ENCODE measurements at places on chromosomes 3 and 15.
A peak's percentile ranks its signal among the peaks of the same experiment; 100 is the strongest.

GRCh38 chr3:12495749-12496452, 11.6 kb downstream of the TSEN2 start:
- DNase-seq = no peak

DNA sequence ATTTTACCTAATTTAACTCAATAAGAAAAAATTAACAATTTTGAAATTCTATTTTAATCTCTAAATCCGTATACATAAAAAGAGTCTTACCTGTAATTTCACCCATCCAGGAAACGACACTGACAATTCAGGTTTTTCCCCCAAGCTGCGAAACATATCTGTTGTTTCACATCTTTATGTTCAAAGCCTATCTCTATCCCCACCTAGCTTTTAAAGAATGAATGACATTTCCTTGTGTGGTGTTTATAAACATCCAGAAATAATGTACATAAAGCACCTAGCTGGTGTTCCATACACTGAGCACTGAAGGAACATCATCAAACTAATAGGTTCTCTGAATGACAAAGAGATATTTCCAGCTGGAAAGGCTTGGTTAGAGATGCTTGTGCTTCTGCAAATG, 867.8 kb downstream of the SQOR start:
- DNase-seq = no peak

GRCh38 chr3:142215106-142215505, 10.3 kb downstream of the GK5 start:
- DNase-seq = no peak

- DNase-seq = no peak
Measured at GRCh38 chr3:89560568-89560967, 453.1 kb downstream of the EPHA3 start.

DNA sequence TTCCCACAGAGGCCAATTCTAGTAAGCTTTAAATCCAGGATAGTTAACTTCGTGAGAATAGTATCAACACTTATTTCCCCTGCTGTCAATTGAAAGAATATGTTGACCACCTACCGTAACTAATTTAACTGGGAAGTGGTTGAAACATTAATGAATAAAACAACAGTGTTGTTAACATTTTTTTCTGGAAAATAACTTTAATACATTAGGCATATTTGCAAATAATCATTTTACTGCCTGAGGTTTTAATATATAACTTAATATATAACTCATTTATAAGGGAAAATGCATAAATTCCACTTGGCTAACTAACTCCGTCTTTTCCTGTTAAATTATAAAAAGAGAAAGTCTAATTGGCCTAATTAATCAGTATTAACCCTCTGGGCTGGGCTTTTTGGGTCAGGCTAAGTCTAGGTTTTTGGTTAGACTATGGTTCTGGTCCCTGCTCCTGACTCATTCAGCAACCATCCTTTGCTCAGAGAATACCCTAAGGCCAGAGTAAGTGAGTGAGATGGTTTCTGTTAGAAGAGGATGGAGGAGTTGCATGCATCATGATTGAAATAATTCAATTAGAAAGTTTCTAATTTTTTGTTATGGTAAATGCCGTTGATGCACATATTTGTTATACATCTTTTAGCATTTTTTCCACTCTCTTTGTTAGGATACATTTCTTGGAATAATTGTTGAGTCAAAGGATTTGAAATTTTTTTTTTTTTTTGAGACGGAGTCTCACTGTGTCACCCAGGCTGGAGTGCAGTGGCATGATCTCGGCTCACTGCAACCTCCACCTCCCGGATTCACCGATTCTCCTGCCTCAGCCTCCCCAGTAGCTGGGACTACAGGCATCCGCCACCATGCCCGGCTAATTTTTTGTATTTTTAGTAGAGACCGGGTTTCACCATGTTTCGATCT, 10.8 kb upstream of the SKIL start:
- no peak for DNase-seq

DNA sequence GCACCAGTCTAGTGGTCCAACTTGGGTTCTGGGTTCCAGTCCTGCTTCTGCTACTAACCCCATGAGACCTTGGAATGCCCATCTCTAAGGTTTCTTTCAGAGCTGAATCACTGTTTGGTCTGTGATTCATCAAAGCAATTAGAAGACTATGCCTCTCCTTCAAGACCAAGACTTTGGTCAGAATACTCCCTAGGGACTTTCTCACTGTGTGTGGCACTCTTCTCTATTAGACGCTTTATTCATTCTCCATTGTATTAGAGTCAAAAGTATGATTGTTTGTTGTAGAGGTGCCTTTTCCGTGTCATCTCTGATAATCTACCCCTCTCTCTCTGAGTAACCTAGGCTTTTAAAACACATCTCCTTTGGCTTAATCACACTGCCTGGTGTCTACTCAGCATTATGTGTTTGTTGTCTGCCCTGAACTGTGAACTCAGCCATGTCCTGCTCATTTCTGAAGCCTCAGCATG, 90.5 kb downstream of the LPP start:
- no peak for DNase-seq

- DNase-seq = no peak
Measured at GRCh38 chr3:115550285-115550761, 73.0 kb upstream of the GAP43 start.

DNA sequence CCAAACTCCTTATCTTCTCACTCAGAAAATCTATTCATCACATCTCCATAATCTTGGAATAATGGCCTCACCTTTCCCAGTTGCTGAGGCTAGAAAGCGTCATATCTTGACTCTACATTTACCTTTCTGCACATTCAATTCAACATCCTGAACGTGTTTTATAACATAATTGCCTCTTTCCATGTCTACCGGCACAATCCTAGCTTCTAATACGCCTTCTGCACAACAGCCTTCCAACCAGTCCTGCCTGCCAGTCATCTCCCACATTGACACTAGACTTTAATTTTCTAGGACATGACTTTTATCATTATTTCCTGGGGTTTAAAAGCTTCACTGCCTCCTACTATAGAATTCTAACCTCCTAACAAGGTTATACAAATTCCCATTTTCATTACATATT, 906.6 kb downstream of the ROBO1 start:
- no peak for DNase-seq

GRCh38 chr3:171459137-171459941, 866 bp downstream of the TNIK start:
- DNase-seq = peak; percentile 16

DNA sequence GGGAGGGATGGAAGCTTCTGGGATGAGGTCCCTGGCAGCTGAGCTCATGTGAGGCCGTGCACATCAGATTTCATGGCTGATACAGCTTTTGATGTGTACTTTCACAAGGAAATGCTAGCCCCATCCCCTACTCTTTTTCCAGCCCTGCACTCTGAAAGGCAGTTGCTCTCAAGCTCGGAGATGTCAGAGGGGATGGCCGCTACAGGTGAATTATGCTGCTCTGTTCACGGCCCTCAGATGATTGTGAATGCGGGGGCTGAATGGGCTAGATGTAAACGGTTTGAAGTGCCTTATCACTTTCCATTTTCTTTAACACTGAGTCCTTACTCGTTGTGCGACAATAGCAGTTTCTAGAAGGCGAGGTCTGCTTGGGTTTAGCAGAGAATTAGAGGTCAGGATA, 88.0 kb upstream of the RASGRF1 start:
- no peak for DNase-seq

DNA sequence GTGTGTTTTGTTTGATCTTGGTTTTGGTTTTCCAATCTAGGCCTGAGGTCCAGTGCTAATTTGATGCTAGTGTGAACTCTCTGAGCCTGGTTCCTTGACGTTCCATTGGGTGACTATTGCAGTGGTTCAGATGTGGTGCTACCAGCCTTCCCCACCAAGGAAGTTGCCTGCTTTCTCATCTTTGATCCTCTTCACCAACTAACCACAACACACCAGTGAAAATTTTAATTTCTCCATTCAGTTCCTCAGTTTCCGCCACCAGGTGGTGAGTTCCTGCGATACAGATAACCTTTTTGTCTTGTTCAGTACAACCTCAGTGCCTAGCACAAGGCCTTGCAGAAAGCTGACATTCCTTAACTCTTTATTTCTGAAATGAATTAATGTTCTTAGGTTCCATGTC, 337.4 kb upstream of the TPRG1 start:
- DNase-seq = no peak

DNA sequence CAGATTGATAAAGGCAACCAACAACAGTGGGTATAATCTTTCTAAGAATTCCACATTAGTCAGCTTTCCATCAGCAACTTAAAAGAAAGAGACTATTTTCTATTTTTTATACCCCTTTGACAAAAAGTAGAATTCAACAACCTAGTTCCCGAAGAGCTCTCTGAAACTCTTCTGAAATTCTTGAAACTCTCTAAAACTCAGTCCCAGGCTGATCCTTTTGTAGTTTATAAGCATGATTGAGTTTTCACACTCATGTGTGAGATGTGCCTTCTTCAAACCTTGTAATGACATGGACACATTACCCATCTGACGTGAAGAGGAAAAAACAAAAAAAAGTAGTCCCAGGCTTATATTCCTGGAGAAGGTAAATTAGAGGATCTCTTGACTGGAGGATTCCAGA, 31.4 kb downstream of the RAF1 start:
- no peak for DNase-seq

DNA sequence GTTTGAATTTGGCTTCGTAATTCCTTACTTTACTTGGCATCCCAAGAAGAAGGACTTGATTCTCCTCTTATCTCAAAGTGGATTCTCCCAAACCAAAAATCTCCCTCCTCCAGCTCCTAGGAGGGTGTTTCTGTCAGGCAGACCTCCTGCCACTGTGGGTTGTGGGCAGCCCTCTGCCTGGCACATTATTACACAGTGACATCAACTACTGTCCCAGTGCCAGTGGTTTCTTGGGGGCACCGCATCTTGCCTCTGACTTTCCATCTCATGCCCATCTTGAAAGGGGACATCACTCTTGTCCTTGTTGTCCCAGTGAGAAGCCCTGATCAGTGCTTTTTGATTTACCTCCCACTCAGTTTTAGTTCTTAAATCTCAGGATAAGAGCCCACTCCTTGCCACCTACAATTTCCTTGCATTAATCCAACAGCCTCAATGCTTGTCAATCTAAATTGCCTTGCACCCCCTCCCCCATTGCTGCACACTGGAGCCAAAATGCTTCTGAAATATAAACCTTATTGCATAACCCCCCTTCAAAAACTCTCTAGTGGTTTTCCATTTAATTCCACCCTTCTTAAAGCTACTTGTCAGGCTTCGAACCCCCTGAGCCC, 81.0 kb downstream of the TRAK1 start:
- DNase-seq = no peak
